H1 (cell line): ENCODE measurements at places on chromosomes 5 and 9. TPM values are rescaled to one million over a fixed set of nuclear protein-coding genes. Genes with fewer than 3 reads are reported as not detected.

DNA sequence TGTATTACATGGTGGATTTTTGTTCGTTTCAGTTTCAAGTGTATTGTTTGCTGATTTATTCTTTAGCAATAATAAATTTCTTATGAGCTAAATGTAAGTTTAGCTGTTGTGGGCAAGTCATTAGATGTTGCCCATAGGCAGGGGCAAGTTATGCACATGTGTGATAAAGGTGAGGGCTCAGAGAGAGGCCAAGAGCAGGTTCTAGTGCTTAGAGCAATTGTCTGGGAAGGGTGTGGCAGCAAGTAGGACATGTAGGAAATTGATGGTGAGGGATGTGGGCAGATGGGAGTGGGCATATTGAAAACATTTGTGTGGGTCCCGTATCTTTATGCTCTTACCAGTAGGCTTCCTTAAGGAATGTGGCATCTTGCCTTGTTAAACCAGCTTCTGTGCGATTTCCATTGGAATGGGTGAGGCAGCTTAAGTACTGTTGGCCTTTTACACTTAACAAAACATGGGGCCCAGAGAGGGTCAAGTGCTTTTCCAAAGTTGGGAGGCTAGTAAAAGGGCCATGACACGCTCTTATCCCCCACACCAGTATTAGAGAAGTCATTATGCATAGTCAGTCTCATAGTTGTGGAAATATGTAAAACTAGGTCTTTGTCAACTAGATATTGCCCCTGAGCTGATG, 60.6 kb downstream of the KDM4C start:
- no peak for DNase-seq

ARID3C gene
- not detected in 2 replicates for total RNA-seq

GRCh38 chr5:39118638-39119037, 44.4 kb upstream of the RICTOR start:
- DNase-seq: no peak

ZNG1C gene
- total RNA-seq: 13.3 and 17.2 TPM in 2 replicates

DNA sequence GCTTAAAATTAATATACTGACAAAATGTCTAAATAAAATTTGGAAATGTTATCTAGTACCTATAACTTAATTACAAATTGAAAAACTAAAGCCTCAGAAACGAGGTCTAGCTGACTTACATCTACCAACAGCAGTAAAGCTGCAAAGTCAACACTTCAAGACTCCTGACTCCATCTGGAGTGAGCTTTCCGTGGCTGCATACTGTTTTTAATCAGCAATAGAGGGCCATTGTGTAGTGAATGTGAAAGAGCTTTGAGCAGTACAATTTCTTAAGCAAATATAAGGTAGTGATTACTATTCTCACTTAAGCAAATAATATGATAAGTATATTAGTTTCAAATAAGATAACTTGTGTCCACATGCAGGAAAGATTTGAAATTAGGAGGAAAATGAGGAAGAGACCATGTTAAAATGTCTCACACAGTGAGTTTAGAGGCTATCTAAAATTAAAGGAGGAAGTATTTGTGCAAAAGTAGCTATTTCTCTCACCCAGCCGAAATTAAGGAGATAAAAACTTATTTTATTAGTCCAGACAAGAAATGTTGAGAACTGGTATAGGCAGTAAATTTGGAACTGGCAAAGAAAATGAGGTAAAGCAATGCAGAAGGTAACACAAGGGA, 6.4 kb downstream of the SPINK6 start:
- DNase-seq: no peak

CDX1 gene
- not detected in 2 replicates for total RNA-seq

- no peak for DNase-seq
These were observed 73.5 kb downstream of the MFAP3 start for GRCh38 chr5:154112255-154112654.

AIF1L gene
- total RNA-seq: 149 and 153 TPM in 2 replicates

PCDHA8 gene
- 0.52 and 0.96 TPM in 2 replicates for total RNA-seq

DNA sequence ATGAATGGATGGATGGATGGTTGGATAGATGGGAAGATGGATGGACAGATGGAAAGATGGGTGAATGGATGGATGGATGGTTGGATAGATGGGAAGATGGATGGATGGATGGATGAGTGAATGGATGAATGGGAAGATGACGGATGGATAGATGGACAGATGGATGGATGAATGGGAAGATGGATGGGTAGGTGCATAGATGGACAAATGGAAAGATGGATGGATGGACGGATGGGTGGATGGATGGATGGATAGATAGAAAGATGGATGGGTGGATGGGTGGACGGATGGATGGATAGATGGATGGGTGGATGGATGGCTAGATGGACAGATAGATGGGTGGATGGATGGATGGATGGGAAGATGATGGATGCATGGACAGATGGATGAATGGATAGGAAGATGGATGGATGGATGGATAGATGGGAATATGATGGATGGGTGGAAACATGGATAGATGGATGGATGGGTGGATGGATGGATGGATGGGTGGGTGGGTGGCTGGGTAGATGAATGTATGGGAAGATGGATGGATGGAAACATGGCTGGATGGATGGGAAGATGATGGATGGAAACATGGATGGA, 16.5 kb upstream of the EXOC3 start:
- DNase-seq: no peak

DNA sequence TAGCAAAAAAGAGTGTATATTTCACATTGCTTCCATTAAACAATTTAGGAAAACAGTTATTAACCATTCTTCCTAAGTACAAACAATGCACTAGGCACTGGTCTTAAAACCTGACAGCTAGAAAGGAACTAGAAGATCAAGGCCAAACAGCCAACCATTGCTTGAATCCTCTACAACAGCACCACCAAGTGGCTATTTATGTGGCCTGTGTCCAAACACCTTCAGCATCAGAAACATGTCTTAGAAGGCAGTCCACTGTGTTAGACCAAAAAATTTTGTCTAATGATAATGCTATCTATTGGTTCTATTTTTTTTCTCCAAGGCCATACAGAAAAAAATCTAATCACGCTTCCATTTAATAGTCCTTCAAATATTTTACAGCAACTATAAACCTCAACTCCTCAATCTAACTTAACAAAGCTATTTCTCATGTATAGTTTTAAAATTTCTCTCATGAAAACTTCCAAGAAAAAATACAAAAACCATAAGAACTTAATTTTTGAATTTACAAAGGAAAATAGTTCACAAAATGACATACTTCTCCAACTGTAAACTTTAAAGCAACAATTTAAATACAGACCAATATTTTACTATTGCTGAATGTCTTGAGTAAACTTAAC, 36.1 kb downstream of the CAAP1 start:
- no peak for DNase-seq

DNA sequence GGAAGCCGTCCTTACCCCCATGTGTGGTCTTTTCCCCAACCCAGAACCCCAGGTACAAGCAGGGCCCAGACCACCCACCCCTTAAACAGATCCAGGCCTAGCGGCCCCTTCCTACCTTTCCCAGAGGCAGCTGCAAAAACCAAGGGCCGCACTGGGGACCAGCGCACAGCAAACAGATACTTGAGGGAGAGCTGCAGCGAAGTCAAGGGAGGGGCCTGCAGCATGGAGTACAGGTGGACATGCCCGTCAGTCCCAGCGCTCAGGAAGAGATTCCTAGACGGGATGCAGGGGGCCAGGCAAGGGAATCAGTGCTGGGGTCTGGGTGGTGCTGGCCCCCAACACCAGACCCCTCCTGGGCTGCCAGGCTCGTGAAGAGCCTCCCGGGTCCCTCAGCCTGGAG, 22.5 kb downstream of the DYNC2I2 start:
- DNase-seq: no peak

DNA sequence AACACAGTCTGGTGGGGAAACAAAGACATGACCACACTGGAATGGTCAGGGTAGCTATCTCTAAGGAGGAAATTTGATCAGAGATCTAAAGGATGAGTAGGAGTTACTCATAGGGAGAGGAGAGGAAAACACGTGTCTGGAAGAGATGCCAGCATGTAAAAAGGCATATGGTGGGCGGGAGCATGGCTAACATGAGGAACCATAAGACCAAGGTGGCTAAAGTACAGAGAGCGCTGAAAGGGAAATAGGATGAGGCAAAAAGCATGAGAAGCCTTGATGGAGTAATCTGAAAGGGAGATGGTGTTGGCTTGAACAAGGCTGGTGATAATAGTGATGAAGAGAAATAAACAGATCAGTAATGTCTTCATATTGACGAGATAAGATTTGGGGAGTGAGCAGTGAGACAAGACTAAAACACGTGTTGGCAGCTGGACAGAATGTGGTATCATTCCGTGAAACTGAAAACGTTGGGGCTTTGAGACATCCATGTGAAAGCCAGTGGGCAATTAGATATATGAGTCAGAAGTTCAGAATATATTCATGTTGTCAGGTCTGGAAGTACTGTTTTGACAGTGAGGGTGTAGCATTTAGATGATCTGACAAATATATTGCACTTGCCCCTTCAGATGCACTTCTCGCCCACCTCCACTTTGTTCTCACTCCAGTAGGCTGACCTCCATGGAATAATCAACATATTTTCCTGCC, 209.1 kb upstream of the KCNN2 start:
- no peak for DNase-seq

GRCh38 chr9:129359916-129360536, 182.0 kb upstream of the IER5L start:
- no peak for DNase-seq

FAM78A gene
- 3.1 and 3.5 TPM in 2 replicates for total RNA-seq

DNA sequence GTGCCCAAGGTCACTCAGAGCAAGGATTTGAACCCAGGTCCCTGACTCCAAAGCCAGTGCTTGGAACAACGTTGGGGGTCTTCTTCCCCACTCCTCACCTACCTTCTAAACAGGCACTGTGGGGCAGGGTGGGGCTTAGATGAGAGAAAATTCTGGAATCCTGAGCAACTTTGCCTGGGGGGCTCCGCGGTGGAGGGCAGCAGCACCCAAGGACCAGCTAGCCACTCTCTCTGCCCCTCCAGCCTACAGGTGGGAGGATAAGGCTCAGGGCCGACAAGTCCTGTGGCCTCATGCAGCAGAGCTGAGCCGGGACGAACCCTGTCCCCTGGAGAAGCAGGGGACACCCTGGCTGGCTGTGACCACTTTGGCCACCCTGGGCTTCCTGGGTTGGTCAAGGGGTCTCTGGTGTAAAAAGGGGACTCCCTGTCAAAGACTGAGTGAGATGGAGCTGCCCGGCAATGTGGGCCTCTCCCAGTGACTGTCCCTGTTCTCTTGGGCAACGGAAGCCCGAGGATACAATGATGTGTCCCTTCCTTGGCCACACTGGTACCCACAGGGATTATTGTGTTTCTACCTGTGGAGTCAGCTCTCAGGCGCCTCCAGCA, 26.5 kb downstream of the CEL start:
- no peak for DNase-seq

PFN3 gene
- total RNA-seq: not detected in 2 replicates

DNA sequence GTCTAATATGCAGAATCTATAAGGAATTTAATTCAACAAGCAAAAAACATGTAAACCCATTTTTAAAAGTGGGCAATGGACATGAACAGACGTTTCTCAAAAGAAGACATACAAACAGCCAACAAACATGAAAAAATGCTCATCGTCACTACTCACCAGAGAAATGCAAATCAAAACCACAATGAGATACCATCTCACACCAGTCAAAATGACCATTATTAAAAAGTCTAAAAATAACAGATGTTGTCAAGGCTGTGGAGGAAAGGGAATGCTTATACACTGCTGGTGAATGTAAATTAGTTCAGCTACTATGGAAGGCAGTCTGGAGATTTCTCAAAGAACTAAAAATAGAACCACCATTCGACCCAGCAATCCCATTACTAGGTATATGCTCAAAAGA, 3.1 kb upstream of the KLHL3 start:
- DNase-seq: no peak

GRCh38 chr9:133609311-133610098, at the start of gene FAM163B:
FAM163B (minus strand) TSS chr9:133609389; CDS start chr9:133580223, 29,166 bp downstream.
- DNase-seq: peak; percentile 93

TSSK1B gene
- not detected in 2 replicates for total RNA-seq

PCDHB9 gene
- total RNA-seq: 1.6 and 3.8 TPM in 2 replicates

SPEF2 gene
- total RNA-seq: 0.73 and 1.3 TPM in 2 replicates

- DNase-seq: no peak
These were observed 399.8 kb upstream of the MEF2C start for GRCh38 chr5:89282554-89283510.

VCP gene
- total RNA-seq: 375 and 379 TPM in 2 replicates

GDNF gene
- 1.7 and 2.0 TPM in 2 replicates for total RNA-seq

GRCh38 chr9:114312513-114312875, 10.4 kb upstream of the ORM1 start:
- DNase-seq: no peak

- DNase-seq: no peak
These were observed 31.2 kb downstream of the PRDM6 start for GRCh38 chr5:123120197-123120596.

GRCh38 chr5:170132976-170133448, 27.3 kb downstream of the FOXI1 start:
- peak; percentile 2 for DNase-seq

GRCh38 chr9:114116126-114116747, 17.1 kb upstream of the KIF12 start:
- no peak for DNase-seq

GRCh38 chr9:34059954-34060353, 11.3 kb upstream of the UBAP2 start:
- no peak for DNase-seq

DNA sequence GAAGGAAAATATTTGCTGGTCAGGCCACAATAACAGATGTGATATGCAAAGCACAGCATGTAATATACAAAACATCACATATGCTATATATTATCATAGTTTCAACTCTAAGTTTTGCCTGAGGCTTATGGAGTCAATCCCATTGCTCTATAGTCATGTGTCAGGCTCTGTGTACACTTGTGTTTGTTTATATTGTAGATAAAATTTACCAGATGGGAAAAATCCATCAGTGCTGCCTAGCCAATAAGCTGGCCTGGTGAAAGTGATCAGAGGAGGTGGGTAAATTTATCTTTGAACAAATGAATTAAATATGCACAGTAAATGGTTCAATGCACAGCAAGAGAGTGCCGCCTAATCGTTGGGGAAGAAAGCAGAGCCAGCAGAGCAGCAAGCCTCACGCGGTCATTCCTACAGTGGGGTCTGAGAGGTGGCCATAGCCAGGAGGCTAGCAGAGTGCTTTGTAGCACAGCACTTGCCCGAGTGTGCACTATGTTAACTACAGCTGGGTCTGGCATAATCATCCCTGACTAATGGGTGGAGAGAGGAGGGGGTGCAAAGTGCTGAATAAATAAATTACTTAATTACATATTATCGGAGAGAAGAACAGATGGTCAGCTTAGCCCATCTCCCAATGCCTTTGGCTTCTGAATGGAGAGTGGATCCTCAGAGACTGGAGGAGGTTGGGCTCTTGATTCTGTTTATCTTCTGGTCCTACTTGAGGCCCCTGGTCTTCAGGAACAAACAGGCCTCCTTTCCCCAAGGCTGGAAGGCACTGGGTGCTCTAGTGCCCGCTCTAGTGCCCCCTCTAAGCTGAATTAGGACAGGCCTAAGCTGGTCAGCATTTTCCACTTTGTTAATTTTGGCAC, 153.5 kb downstream of the MAT2B start:
- DNase-seq: no peak

DNA sequence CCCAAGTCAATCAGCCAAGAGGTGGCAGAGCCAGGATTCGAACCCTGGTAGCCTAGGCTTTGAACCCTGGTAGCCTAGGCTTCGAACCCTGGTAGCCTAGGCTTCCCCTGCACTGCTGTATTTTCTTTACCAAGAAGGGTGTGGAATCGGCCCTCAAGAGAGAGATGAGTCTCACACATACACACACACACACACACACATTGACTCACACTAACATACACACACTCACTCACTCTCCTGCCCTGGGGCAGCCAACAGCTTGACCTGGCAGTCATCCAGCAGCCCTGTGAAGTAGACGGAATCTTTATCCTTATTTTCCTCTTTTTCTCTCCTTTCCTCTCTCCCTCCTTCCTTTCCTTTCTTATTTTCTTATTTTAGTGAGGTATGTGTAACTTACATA, 55.4 kb upstream of the RPL26L1 start:
- DNase-seq: no peak
